ENCODE measurements at places on chromosomes 4 and X. TPM values are rescaled to one million over a fixed set of nuclear protein-coding genes. Genes with fewer than 3 reads are reported as not detected.

Gene WDR44
- total RNA-seq: 28.6 TPM

Gene TCEAL7
- 1.5 TPM for total RNA-seq

Gene MCF2
- not detected for total RNA-seq

Gene MAGEA10
- total RNA-seq: not detected

Gene KLB
- total RNA-seq: not detected

Gene CCNB3
- 0.19 TPM for total RNA-seq

Gene ARAP2
- not detected for total RNA-seq

Measured in vein endothelial cell (primary cell).